ENCODE measurements at places on chromosomes 6 and 20.

GRCh38 chr20:25389401-25389857 lies 1.2 kb downstream of the ABHD12 start:
- no peak for DNase-seq

DNA sequence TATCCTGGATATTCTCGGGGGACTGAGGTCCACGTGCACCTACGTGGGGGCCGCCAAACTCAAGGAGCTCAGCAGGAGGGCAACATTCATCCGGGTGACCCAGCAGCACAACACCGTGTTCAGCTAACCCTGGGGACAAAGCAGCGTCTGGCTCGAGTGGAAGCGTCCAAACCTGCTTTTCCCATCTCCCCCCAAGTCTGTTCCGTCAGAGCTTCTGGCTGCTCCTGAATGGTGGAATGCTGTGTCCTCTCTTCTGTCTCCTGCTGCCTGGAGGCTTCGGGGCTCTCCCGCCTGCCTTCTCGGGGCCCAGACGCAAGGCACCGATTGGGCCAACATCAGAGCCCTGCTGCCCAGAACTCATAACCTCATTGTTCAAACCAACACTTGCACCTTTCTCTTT lies 56.7 kb downstream of the GMPR start:
- no peak for DNase-seq

DNA sequence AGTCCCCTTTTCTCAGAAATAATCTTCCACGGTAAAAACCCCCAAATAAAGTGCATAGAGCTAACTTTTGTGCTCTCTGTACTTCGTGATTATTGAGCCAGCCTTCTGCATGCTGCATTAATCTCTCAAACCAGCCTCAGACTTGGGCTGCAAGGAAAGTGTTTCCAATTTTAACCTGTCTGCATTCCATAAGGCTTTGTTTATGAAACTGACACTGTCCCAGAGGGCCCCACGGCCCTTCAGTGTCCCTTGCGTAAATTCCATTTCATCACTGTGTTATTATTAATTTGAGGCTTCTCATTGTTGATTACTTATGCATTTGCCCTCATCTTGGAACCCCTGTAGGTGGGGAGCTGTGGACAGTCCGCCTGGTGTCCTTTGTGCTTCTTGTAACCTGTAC lies 15.6 kb upstream of the SNRPB2 start:
- DNase-seq: no peak

- DNase-seq: no peak
Measured at GRCh38 chr20:36091561-36092397, 62.8 kb upstream of the EPB41L1 start.

DNA sequence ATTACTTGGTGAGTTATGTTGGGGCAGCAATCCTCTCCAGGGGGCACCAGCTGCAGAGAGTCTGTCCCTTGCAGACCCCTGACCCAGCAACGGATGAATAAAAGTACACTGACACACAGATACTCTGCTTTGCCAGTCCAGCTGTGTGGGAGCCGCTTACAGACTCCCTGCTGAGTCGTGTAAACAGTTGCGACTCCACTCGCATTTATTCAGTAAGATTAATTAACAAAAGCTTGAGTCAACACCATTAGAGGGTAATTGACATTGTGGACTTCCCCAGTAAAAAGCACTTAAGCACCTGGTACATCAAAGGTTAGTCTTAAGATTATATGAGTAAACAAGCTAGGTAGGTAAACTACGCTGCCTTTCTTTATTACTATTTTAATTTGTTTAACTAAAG lies 92.0 kb upstream of the TMEM181 start:
- peak; percentile 52 for DNase-seq

DNA sequence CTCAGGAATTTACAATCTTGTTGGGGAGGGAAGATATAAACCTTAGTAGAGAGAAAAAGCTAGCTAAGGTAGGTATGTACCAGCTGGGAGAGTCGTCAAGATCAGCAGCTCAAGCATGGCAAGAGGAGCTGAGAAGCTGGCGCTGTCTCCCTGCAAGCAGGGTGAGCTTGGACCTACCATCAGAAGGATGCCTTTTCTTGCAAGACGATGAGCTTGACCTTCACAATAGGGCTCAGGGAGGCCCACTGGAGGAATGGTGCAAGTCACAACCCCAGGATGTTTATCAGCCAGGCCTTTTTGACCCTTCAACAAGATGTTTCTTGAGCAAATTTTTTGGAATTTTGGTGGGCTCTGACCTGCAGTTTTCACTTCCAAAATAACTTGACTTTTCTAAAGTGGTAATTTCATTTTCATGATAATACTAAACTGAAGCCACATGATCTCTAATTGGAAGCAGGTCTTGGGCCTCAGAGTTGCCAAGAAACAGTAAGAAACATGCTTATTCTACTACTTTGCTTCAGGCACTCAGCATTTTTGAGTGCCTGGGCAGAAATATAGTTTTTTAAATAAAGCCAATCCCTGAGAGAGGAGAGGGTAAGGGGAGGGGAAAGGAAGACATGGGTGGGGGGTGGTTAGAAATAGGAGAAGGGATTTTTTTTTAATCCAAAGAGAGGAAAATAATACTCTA lies 258.1 kb downstream of the CLIC5 start:
- DNase-seq: no peak

DNA sequence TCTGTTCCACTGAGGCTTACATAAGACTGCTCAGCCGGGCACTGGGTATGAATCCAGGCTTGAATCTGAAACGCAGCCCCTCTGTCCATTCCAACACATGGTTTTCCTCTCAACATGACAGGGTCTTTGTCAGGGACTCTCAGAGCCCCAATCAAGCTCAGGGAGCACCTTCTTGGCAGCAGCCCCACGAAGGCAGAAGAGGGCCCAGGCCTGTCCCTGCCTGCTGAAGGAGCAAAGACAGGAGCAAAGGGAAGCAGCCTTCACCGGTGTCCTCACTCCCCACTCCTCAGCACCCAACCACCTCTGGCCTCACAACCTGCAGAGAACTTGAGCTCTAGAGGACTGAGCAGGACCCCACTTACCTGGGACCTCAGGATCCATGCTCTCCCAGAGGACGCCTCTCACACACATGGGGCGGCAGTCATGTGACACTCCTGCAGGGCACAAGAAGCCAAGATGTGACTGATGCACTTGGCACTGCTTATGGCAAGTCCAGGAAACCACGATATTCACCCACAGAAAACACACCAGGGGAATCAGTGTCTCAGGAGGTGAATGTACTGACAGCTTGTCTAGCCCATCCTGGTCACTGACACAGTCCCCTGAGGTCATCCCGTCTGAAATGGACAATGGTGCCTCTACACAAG lies 4.3 kb downstream of the SNHG17 start:
- no peak for DNase-seq

GRCh38 chr6:125773387-125774341 lies 17.1 kb upstream of the NCOA7 start:
- DNase-seq: no peak

- DNase-seq: no peak
Measured at GRCh38 chr20:17485017-17485416, 46.2 kb downstream of the BFSP1 start.

DNA sequence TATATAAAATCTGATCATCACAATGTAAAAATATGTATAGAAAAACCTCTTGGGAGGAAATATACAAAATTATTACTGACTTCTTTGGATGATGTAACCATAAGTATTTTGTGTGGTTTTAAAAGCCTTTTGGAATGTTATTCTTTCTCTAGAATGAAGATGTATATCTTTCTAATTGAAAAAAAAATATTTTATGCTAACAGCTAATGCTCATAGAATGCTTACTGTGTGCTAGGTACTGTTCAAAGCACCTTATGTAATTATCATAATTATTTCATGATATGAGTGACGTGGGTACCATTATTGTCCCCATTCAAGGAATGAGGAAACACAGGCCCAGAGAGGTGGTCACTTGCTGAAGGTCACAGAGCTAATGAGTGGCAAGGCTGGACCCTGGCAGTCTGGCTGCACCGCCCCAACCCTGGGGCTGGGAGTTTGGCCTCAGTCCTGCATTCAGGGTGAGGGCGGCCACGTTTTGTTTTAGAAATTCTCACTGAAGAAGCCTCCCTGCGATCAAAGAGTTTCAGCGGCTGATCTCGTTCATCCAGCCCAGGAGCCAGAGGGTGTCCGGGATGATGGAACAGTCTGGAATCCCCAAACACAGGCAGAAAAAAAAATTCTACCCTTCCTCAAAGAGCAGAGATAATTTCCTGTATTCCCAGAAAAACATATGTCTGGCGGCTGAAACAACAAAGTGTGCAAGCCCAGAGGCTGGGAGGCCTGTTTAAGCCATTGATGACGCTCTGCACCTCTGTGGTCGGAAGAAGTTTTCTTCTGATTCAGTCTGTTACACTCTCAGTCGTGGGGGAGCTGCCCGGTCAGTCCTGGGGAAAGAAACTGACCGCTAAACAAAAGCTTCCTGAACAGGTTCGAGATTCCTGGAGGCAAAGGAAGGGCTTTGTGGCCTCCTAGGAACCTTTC lies 37.3 kb downstream of the TFEB start:
- no peak for DNase-seq

- DNase-seq: no peak
Measured at GRCh38 chr6:157841211-157841840, 18.3 kb downstream of the SNX9 start.

GRCh38 chr6:32964776-32965175 lies 3.6 kb upstream of the BRD2 start:
- no peak for DNase-seq

- DNase-seq: no peak
Measured at GRCh38 chr20:12173347-12174012, 255.8 kb downstream of the BTBD3 start.

- no peak for DNase-seq
Measured at GRCh38 chr6:85464260-85464644, 14.4 kb downstream of the NT5E start.

DNA sequence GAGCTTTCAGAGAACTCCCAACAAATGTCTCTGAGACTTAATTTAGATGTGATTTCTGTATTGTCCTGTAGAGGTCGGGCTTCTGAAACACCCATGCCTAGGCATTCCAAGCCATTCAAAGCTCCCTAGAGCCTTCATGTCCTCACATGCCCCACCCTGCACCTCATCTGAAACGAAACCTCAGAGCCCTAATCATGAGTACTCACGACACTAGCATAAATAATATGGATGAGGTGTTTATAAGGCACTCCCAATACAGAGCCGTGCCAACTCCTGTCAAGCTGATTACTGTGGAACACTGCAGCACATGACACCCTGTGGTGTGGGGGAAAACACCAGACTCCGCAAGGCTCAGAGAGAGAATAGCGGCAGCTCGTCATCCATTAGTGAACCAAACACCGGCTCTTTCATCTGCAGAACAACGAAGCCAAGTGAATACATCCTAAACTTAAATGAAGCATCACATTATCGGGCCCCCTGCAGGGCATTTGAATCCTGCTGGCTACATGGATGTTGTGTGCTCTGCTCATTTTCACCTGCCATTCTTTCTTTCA lies 83.8 kb downstream of the FNDC1 start:
- peak; percentile 8 for DNase-seq

DNA sequence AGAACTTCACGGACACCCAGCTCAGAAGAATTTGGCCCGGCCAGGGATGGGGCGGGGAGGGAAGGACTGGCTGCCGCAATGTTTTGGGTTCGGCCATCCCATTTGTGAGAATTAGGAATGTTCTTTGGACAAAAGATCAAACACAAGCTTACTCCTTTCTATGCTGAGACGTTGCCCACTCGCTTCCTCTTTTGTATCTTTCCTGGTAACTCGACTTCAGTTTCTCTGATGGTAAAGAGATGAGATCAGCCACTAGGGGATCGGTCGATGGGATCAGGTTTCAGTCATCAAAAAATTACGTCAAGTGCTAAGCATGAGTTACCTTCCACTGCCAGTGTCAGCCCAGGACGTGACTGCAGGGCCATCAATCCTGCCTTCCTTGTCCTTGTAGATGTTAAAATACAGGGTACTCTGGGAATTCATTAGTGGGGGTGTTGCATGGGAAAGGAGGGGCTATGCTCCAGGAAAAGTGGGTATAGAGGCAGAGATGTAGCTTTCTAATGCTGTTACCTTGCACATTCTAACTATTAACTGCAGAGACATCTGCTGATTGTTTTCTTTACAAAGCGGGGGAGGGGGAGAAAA lies 190.2 kb downstream of the TSHZ2 start:
- DNase-seq: peak; percentile 91

- no peak for DNase-seq
Measured at GRCh38 chr6:105797286-105797979, 288.7 kb upstream of the PRDM1 start.

GRCh38 chr6:84606860-84607259 lies 157.5 kb downstream of the TBX18 start:
- DNase-seq: no peak

- no peak for DNase-seq
Measured at GRCh38 chr6:12099623-12100338, 87.7 kb downstream of the HIVEP1 start.

- DNase-seq: no peak
Measured at GRCh38 chr6:32685603-32686002, 19.1 kb upstream of the HLA-DQB1 start.

DNA sequence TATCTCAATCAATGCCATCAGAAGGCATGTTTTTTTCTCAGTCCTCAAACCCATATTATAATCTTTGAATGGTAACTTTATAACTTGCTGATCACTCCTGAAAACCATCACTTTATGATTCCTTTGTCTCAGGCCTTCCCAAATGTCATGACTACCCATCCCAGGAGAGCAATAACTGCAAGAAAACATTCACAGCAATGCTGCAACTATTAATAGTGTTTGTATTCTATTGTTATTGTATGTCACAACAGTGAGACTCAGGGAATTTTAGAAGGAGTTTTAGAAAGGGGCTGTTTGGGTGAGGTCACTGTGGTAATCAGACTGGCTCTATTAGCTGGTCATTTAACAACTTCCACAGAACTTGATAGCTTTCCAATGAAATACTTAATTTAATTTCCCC lies 301.4 kb upstream of the TBX18 start:
- DNase-seq: no peak

DNA sequence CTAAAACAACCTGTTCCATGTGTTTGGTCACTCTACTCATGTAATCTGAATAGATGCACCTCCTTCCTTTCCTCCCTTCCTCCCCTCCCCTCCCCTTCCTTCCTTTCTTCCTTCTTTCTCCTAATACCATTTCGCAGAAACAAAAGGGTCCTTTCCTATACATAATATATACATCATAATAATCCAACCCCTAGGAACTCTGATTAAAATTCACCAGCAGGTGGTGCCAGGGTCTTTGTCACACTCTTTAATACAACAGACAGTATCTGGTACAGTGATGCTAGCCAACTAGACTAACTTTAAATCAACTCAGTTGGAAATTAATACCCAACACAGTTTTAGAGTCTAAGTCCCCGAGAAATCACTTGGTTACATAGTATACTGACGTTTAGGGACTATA lies 181.2 kb upstream of the SHLD1 start:
- DNase-seq: no peak

GRCh38 chr20:60123652-60124051 lies 165.4 kb downstream of the CDH26 start:
- DNase-seq: no peak

- DNase-seq: no peak
Measured at GRCh38 chr6:39298061-39298460, 16.2 kb downstream of the KCNK17 start.

Data from NCI-H2029 (cell line).